NCI-H1436 (cell line): ENCODE measurements at places on chromosomes 1 and 21.

DNA sequence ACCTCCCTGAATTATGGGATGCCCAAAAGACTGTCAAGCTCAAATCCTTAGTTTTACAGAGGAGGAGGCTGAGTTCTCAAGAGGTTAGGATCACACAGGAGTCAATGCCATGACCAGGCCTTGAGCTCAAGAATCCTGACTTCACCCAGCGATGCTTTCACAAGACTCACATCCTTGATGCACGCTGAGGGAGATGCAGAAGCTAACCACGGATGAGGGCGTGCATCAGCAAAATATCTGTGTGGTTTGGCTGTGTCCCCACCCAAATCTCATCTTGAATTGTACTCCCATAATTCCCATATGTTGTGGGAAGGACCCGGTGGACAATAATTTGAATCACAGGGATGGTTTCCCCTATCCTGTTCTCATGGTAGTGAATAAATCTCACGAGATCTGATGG, 133.2 kb downstream of the KCNJ6 start:
- no peak for DNase-seq

GRCh38 chr21:16047904-16048303, 318.1 kb downstream of the USP25 start:
- no peak for DNase-seq

GRCh38 chr1:38962113-38962512, 20.5 kb upstream of the RHBDL2 start:
- DNase-seq, result no peak

GRCh38 chr1:17052641-17053040, 1.2 kb downstream of the SDHB start:
- DNase-seq, result no peak

DNA sequence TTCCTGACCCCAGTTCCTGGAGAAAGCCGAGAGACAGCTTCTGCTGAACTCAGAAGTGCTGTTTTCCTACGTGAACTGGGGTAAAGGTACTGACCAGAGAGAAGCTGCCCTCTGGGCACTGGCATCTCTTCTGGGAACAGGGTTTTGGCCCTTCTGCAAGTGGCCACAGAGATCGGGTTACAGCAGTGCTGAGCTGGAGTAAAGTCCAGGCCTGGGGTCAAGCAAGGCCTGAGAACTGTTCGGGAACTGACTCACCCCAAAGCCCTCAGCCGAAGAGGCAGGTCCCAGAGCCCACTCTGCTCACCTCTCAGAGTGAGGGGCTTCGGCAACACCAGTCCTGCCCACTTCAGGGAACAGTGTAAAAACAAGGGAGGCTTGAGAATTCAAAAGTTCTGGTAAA, 177.2 kb upstream of the RUNX1 start:
- no peak for DNase-seq

GRCh38 chr1:115655306-115655663, 13.5 kb downstream of the VANGL1 start:
- no peak for DNase-seq

DNA sequence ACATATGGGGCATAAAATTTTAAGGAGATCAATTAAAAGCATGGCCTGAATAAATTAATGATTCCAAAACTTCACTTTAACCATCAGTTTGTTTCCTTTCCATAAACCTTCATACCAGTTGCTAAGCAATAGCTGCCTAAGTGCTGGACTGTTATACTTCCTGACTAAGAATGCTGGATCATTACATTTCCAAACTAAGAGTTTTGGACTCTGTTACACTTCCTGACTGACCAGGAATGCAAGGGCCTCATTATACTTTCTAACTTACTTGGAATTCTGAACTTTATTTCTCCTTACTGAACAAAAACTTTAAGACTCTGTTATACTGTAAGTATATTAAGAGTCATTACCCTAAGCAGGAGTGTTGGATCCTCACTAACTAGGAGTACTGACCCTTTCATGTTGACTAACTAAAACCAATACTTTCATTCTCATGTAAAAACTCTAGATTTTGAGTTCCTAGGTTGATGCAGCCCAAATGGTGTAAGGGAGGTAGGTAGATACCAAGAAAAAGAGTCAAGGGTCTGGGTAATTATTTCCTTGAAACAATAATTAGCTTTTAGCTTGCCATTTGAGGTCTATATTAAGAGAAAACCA, 118.2 kb downstream of the FAF1 start:
- DNase-seq, result no peak

- DNase-seq, result peak; percentile 18
These were observed 64.0 kb upstream of the HMCN1 start for GRCh38 chr1:185670187-185670627.
